ENCODE measurements at places on chromosomes 1 and 21.

DNA sequence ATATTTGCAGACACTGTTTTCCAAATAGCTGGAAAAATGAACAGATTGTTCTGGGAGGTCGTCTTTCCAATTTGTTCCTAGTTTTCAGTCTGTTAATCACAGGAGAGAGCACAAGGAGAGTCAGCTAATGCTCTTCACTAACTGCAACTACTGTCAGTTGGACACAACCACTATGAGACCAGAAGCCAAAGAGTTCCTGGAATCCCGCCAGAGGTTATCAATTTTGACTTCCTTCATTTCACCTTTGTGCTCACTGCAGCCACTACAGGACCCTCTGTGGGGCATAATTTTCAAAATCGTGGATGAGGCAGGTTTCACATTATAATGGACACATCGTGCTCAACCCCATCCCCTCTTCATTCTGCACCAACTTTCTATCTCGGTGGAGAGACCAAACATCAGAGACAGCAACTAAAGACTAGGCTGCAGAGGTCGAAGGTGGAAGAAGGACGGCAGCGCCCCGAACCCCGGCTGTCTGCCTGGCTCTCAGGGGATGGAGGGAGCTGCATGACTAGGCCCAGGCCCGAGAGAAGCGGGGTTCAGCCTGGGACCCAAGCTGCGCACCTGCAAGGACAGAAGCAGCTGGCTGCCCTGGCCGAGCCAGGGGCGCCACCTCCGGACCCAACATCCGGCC lies 602 bp downstream of the KIAA0319L start:
- no peak for DNase-seq

GRCh38 chr1:160221089-160221488 lies 15.9 kb downstream of the PEA15 start:
- DNase-seq: no peak

DNA sequence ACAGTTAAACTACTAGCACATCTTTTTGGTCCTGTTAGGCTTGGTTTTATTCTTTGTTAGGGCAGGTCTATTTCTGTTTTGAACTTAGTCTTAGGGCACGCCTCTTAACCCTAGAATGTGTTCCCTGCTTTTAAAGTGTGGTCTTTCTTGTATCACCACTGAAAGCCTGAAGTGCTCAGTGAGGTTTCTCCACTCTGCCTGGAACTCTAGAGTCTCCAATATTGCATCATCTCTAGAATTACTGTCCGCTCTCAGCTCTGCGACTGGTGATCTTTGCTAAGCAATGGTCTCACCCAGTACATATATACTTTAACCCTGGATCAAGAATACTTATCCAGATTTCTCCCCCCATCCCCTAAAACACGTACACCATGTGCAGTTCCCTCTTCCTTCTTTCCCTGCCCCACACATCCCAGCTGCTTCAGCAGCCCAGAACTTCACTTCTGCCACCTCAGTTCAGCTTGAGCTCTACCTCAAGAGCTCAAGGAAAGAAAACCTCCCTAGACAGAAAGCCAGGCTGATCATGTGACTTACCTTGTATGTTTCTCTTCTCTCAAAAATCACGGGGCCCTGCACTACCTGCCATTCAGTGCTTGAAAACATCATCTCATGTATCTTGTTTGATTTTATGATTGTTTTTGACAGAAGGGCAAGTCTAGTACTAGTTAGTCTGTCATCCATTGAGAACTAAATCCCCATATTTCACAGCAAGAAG lies 59.9 kb downstream of the TENT5C start:
- no peak for DNase-seq

DNA sequence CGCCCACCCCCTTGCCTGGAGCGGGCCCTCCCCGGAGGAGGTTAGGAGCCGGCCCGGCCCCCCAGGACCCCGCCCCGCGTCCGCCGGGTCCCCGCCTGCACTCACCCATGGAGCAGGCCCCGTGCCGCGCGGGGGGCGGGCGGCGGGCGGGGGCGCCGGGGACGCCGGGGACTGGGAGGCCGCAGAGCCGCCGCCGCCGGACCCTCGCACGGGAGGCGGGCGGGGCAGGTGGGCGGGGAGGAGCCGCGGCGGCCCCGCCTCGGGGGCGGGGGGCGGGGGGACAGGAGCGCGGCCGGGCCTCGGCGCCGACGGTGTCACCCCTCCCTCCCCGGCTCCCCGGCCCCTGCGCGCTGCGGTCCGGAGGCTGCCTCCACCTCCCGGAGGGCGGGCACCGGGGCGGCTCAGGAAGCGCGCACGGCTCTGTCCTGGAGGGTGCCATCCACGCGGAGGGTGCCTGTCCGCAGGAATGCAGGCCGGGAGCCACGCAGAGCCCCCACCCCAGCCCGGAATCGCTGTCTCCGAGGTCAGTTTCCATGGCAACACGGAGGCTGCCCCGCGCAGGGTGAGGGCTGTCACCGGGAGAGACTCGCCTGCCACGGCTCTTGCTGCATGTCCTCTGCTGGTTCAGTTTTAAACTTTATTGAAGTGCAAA lies 5.9 kb upstream of the PLEKHG5 start:
- peak; percentile 75 for DNase-seq

- DNase-seq: no peak
Observed at GRCh38 chr1:53500204-53501064, 41.2 kb downstream of the DMRTB1 start.

DNA sequence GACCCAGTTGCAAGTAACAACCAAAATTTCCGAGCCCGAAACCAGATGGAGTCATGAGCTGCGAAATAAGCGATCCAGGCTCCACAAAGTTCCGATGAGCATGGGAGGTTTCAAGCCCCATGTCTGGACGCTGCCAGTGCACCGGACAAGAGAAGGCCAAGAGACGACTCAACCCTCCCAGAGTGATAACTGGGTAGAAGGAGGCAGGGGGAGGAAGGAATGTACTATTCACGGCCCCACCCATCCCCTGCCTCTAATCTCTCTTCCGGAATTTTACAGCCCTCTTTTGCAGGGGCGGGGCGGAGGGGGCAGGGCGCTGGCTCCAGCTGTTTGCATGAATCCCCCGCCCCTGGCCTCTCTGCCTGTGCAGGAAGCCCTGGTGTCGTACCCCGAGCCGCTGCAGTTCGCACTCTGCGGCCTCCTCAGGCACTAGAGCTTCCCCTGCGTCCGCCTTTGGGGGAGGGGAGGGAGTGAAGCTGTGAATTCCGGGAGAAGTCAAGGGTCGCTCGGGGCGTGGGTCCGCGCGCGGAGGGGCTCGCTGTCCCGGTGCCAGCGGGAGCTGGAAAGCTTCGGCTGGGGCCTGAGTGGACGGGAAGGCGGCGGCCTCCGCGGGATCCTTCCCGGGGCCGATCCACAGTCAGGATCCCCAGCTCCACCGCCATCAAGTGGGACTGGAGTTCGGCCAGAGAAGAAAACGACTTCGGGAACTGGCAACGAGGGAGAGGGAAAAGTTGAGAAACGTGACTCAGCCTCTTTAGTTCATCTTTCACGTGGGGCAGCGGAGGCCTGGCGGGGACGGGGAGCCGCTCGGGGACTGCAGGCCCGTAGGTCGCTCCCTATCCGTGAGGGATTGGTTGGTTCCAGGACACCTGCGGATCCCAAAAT lies 6.3 kb upstream of the PTP4A2 start:
- DNase-seq: peak; percentile 66

DNA sequence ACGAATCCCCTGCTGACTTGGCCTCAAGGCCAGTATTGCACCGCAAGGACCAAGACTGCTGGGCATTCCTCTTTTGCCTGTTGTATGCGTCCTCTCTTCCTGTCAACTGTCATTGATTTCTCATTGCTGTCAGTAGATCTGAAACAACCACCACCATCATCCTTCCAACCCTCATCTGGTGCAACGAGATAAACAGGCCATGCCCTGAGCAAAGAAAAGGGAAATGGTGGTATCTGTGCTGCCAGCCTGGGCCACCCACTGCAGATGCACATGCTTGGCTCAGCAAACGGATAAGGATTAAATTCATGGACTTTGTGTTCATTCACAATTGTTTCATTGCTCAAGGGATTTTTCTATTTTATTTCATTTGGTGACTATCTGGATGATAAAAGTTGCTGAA lies 13.6 kb downstream of the OXCT2 start:
- no peak for DNase-seq

- no peak for DNase-seq
Observed at GRCh38 chr1:12581179-12581578, 36.8 kb downstream of the DHRS3 start.

DNA sequence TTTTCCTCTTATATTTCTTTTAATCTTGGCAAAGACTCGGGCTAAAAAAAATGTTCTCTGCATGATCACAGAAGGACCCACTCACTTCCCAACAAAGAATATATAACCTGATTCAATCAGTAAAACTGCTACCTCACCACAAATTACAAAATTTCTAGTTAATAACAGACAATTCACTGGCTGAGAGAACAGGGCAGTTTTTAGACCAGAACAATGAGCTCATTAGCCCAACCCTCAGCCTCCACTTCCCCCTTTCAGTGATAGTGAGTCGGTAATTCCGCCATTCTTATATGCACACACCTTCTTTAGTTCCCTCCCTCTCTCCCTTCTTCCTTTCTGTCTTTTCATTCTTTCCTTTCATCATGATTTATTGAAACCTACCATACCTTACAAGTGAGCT lies 8.9 kb downstream of the SIPA1L2 start:
- DNase-seq: no peak

DNA sequence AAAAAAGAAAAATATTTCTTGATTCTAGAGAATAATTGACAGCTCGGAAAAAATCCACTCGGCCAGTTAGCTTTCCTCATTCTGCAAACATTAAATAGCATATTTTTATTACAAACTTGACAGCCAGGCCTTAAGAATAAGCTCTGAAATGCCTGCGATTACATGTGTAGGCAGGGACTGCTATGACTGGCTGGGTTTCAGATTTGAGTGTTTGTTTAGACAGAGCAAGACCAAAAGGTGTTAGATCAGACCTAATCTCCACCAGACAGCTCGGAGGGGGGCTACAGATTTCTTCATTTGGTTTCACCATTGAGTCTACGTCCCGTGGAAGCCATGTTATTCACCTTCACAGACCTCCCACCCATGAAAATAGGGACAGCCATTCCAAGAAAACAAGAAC lies 192.1 kb upstream of the ADAMTS5 start:
- DNase-seq: no peak
